ENCODE measurements at places on chromosomes 11 and 22.

DNA sequence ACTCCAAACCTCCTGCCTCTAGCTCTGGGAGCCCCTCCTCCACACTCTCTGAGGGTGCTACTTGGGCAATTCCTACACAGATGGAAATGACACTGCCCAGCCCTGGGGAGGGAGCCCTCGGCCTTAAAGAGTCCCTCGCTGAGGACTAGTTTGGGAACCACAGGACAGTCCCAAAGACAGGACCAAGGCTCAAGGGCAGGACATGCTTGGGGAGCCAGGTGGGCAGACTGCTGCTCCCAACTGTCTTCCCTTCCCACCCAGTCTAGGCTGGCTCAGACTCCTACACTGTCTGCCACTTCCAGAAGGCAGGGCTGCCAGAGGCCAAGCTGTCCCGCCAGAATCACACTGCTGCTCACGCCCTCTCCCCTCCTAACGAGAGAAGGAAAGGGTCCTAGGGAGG lies 9.8 kb downstream of the ARRB1 start:
- no peak for DNase-seq

GRCh38 chr11:85170184-85170583 lies 457.0 kb downstream of the DLG2 start:
- no peak for DNase-seq

DNA sequence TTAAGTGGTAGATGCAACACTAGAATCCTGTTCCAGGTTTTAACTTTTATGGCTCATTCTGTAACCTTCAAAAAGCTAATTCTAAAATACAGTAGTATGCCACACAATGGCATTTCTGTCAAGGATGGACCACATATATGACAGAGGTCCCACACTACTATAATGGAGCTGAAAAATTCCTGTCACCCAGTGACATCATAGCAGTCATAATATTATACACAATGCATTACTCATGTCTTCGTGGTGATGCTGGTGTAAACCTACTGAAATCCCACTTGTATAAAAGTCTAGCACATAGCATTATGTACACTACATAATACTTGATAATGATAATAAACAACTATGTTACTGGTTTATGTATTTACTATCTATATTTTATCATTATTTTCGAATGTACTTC lies 12.1 kb downstream of the TYR start:
- no peak for DNase-seq

GRCh38 chr22:25069758-25070481 lies 117.4 kb downstream of the KIAA1671 start:
- no peak for DNase-seq

DNA sequence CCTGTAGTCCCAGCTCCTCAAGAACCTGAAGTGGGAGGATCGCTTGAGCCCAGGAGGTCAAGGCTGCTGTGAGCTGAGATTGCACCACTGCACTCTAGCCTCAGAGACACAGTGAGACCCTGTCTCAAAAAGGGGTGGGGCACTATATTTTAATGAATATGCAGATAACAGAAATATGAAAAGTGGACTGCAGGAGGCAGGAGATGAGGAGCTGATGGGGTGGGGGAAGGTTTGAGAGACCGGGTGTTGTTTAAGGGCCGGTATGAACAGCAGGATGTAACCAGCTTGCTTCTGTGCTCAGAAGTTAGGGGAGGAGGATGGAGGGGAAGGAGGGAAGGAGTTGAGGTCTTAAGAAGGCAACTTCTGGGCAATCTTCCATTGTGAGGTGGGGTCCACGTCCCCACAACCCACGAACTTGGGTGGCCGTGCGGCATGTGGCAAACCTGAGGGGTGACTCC lies 1.3 kb upstream of the B4GALNT4 start:
- DNase-seq: no peak

GRCh38 chr11:33419924-33420323 lies 162.7 kb downstream of the HIPK3 start:
- DNase-seq: no peak

- DNase-seq: no peak
These were observed 684.8 kb downstream of the BRD1 start for GRCh38 chr22:49142891-49143290.

GRCh38 chr11:405954-406795 lies 8.6 kb downstream of the SIGIRR start:
- no peak for DNase-seq

DNA sequence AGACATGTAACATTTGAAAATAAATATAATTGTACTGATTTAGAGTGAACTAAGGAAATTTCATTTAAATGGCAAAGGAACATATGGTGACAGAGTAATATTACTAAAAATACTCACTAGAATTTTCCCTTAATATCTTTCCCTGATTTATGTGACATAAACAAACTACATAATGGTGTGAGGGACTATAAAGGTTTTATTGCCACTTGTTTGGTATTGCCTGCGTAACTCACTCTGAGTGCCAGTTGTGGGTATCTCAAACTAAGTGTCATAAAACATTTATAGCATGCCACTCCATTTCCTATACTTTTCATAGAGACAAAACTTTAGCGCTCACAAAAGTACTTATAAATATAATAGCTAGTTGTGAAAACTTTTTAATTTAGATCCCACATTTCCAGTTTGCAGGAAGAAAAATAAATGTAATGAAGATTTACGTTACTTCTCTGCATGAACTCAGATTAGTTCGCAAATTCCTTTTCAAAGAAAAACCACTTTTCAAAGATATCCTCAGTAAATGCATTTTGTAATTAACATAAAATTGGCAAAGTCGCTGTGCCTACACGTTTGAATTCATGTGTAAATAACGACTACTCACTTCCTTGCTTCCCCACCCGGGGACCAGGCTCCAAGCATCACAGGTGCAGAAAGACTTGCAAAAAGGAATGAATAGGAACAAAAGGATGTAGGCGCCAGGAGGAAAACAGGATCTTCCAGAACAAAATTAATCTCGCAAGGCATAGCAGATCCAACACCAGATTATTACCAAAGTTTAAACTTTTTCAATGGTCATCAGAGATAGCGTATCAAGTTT lies 1.6 kb upstream of the QSER1 start:
- DNase-seq: no peak

Data from T-helper 17 cell (primary cell).